ENCODE measurements at places on chromosomes 4 and X. TPM values are rescaled to one million over a fixed set of nuclear protein-coding genes. Genes with fewer than 3 reads are reported as not detected.
A peak's percentile ranks its signal among the peaks of the same experiment; 100 is the strongest.

Gene SYTL4
- polyA plus RNA-seq = 10.4 TPM

DNA sequence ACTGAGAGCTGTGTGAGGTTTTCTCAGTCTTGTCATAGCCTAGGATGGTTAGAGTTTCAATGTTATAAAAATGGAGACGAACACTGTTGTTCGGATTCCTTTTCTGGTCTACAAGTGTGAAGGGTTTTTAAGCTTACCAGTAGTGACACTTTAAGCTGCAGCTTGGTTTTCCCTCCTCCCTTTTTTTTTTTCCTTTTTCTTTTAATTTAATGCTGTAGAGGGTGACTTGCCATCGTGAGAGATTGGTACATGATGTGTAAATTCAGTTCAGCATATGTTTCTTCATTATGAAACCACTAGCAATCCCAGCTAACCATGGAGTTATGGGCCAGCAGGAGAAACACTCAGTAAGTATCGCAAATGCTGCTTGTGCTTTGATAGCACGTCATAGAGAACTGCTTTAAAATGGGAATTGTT, 165.0 kb downstream of the RAPGEF2 start:
- DNase-seq = no peak

DNA sequence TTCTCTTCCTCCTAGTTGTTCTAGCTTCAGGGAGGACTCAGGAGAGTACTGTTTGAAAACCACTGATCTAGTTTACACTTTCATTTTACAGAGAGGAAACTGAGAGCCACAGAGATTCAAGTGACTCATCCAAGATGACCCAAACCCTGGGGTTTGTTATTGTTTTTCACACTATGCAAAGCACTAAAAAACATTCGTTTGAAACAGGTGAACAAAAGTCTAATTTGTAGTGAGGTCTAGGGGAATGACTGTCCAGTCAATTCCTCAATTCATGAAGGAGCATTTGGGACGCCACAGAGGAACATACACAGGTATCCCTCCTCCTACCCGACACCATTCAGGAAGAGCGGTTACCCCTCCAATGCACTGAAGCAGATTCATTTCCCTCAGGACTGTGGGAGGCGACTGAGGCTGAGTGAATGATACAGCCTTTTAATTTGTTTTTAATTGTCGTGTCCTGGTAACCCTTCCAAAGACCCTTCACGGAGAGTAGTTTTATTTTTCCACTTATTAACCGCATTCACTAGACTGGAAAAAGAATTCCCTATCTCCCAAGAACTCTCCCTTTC, 30.3 kb downstream of the TLR10 start:
- DNase-seq = peak; percentile 91

GRCh38 chr4:90112715-90113114, 14.5 kb upstream of the CCSER1 start:
- no peak for DNase-seq

GRCh38 chr4:184649971-184650855, 675 bp downstream of the PRIMPOL start:
- peak; percentile 68 for DNase-seq
